ENCODE measurements at places on chromosomes 5 and 9.

DNA sequence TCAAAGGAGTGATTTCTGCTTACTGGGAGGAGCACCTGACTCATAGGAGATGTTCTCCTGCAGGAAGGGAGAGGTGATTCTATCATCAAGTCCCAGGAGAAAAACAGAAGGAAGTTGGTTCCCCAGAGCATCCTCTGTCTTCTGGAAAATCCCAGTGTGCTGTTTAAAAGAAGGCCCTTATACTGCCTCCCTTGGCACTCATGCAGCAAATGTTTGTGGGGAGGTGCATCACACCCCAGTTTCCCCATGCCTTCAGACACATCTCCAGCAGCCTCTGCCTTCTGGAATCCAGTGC lies 63.1 kb downstream of the PPARGC1B start:
- DNase-seq: no peak

- DNase-seq: no peak
Observed at GRCh38 chr5:67090040-67090439, 106.6 kb downstream of the CD180 start.

DNA sequence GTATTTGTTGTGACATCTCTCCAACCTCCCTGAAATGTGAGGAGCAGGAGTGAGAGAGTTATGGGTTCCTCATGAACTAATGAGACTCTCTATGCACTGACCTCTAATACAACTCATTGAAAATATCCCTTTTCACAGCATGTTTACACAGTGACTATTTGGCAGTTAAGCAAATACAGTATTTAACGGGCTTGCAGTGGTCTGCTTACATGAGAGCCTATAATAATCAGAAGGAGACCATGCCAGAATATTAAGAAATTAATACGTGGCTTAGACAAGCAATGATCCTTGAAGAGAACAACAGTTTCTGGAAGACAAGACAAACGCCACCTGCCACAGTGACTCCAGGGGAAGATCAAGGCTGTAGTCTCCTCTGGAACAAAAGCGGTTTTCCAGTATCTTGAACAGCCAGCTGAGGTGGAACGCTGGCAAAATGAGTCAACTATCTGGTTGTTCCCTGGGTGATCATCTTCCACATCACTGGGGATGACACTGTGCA lies 424.5 kb downstream of the DMAC1 start:
- DNase-seq: no peak

GRCh38 chr5:124289641-124290311 lies 456.7 kb downstream of the ZNF608 start:
- DNase-seq: no peak

- no peak for DNase-seq
Observed at GRCh38 chr5:114238771-114239313, 123.0 kb upstream of the KCNN2 start.

GRCh38 chr5:82811490-82811889 lies 265.7 kb downstream of the TMEM167A start:
- DNase-seq: no peak

GRCh38 chr5:84816746-84817547 lies 432.3 kb upstream of the EDIL3 start:
- no peak for DNase-seq

GRCh38 chr9:123861086-123861755 lies 68.7 kb downstream of the DENND1A start:
- DNase-seq: no peak

GRCh38 chr5:135662683-135663082 lies 83.9 kb upstream of the CXCL14 start:
- DNase-seq: no peak

DNA sequence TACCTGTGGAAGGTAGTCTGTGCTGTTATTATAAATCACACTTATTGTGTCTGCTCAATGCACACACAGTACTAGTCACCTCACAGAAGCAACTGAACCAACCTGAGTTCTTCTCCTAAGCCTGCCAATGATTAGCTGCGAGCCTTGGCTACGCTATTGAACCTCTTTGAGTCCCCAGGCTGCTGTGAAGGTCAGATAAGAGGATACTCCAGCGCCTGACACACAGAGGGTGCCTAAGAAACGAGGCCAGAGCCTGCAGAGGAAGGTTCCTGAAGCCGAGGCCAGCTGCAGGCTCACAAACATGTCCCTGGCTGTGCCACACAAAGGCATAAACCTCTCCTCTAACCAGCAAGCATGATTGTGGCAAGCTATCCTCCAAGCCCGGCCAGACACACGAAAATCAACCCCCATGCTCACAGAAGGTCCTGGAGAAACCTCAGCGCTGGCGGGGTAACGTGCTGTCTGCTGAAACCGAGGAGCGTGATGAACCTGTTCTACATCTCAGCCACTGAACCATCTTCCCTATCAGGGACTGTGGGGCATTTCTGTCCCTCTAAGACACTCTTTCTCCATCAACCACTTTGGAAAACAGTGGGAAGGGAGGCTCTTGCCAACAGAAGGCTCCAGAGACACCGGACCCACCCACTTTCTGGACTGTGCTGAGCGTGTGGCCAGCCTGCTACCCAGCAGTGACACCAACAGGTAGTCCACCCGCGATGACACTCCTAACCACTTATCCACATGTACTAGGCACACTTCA lies 53.2 kb upstream of the SLC25A51 start:
- no peak for DNase-seq

DNA sequence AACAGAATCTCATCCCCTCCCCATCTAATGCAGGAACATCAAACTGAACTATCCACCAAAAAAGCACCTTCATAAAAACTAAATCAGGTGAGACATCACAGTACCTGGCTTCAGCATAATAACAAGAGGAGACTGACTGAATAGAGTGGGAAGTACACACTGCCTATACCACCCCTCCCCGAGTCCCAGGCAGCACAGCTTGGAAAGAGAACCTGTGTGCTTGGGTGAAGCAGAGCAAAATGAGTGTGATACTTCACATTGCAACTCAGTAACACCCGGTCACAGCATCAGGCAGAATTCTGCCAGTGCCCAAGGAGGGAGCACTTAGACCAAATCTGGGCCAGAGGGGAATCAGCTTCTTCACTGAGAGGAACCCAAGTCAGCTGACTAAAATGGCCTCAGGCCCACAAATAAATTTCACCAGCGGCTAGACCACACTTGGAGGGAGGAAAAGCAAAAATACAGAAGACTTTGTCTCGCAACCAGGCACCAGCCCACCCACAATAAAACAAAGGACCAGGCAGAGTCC lies 69.3 kb upstream of the OR2K2 start:
- no peak for DNase-seq

- DNase-seq: no peak
Observed at GRCh38 chr5:179222246-179223017, 122.8 kb downstream of the ADAMTS2 start.

- peak; percentile 36 for DNase-seq
Observed at GRCh38 chr5:38846379-38847011, 683 bp downstream of the OSMR start.

DNA sequence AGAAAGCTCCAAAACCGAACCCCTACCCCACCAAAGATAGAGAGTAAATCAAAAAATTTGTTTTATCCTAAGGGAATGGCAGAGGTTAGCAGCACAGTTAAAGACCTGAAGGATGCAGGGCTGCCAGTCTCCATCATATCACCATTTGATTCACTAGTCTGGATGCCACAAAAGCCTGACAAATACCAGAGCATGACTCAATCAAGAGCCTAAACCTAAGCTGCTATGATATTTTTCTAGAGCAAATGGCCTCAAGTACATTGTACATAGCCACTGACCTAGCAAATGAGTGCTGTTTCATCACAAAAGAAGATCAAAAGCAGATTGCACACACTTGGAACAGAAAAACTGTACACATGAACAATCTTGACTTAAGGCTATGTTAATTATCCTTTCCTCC lies 48.0 kb downstream of the DPYSL3 start:
- no peak for DNase-seq

- no peak for DNase-seq
Observed at GRCh38 chr9:82597241-82598203, 465.4 kb downstream of the RASEF start.

GRCh38 chr9:4147476-4148230 lies 152.2 kb downstream of the GLIS3 start:
- DNase-seq: peak; percentile 79

GRCh38 chr5:179732918-179733771 lies 523 bp downstream of the MAML1 start:
- peak; percentile 54 for DNase-seq

DNA sequence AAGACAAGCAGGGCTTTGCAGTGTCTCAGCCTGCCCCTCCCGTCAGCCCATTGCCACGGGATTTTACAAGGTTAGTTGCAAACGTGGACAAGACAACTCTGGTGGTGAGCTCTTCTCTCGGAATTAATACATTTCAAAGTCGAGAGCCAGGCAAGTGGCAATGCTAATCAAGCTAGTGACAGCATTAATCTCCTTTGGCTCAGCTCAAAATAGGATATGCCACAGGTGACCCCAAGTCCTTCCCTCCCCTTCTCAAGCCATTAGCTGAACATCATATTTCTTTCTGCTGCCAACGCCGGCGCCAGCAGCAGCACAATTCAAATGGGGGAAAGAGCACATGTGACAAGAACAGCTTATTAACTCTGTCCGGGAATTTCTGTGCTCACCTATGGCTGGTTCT lies 190.1 kb downstream of the ATPSCKMT start:
- no peak for DNase-seq

DNA sequence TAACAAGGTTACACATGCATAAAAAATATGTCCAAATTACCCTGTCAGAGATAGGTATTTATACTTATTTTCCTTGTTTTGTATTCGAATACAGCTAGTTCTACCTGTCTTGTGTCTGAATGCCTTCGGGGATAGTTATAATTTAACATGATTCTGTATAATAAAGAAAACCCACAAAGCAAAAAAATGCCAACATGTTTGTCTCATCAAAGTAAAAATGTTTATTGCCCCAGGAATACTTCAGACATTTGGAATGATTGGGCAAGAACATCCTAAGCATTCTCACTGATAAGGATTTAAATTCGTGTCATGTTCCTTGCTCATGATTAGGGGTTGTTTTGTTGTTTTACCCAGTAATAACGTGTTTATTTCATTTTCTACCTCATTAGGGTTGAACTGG lies 74.5 kb downstream of the DOCK8 start:
- no peak for DNase-seq

- peak; percentile 64 for DNase-seq
Observed at GRCh38 chr5:100595152-100595811, 60.1 kb downstream of the FAM174A start.

DNA sequence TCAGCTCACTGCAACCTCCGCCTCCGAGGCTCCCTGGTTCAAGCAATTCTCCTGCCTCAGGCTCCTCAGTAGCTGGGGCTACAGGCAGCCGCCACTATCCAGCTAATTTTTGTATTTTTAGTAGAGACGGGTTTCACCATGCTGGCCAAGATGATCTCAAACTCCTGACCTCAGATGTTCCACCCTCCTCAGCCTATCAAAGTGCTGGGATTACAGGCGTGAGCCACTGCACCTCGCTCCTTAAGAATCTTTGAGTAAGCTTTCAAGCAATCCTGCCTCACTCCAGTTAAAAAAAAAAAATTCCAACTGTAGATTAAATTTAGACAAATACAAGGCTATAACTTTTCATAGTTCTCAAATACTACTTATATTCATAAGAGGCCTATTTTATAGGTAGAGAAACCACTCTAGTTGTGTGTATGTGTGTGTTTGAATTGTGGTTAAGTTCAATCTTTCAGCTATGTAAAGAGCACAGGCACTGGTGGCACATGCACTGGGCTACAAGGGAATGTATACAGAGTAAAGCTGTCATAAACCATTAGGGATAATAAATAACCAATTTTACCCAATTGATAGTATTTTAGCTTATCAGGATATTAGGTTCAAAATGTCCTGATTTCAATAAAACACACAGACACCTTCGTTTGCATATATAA lies 50.6 kb upstream of the RAPGEF6 start:
- DNase-seq: no peak

GRCh38 chr5:144315026-144315425 lies 144.4 kb downstream of the KCTD16 start:
- DNase-seq: no peak

DNA sequence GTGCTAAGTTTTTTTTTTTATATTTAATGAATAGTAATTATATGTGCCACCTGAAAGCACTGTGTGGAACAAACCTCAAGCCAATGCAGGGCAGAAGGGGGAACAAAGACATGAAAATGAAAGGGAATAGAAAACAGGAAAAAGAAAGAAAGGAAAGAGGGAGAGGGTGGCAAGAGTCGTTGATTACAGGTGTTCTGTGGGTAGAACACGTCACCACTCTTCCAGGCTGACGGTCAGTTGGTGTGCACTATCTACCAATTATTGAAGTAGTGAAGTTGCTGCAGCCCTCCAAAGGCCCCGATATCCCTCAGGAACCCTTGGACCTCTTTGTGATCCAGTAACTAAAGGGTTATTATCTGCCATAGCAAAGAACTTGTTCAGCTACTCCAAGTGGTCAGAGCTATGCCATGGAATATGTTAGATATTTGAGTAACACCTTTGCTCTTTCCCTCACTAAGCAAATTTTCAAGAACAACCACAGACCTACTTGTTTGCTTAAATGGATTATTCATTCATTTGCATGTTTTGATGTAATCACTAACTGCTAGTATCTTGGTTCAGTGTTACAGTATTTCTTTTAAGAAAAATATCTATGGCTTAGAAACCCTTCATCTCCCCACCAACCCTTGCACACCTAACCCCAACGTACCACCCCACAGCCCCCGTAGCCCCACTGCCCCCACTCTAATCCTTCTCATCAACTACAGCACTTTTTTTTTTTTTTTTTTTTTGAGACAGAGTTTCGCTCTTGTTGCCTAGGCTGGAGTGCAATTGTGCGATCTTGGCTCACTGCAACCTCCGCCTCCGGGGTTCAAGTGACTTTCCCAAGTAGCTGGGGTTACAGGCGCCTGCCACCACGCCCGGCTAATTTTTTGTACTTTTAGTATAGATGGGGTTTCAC lies 31.3 kb downstream of the FYB1 start:
- no peak for DNase-seq

GRCh38 chr5:6088706-6089105 lies 289.6 kb downstream of the MED10 start:
- DNase-seq: no peak

- no peak for DNase-seq
Observed at GRCh38 chr5:102314328-102314727, 18.2 kb upstream of the SLCO4C1 start.

GRCh38 chr5:81383867-81384266 lies 10.1 kb downstream of the ACOT12 start:
- DNase-seq: no peak

DNA sequence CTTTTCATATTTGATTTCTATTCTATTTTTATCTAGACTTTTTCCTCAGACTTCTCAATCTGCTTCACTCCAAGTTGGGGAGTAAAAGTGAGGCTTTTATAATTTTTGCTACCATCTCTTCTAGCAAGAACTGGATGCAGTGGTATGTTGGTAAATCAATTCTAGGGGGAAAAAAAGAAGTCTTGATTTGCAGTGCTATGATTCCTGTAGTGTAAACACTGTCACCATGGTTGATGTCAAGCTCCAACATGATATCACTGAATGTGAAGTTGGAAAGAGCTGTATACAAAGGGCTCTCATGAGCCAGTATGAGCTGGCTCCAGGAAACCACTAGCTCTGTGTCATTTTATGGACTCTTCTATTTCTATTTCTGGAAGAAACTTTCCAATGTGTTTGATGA lies 439.2 kb downstream of the NTRK2 start:
- no peak for DNase-seq

DNA sequence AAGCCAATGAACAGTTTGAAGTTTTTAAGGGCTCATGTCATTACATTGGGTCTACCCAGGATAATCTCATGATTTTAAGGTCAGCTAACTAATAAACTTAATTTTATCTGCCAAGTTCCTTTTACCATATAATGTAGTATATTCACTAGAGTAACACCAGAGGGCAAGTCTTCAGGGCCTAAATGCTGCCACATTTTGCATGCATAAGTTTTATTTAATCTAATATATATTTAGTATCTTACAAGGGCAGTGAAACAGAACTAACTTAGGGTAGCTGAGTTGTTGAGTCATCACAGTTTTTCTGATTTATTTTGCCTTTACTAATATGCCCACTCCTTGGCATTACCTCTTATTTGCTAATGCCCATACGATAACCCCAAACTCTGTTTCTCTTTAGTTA lies 8.1 kb upstream of the APC start:
- no peak for DNase-seq
